CD4-positive, CD25-positive, alpha-beta regulatory T cell (primary cell): ENCODE measurements at places on chromosomes 7 and 10.

- DNase-seq: no peak
Observed at GRCh38 chr7:47721670-47722069, 139.8 kb upstream of the TNS3 start.

GRCh38 chr10:35035606-35036005 is 54.5 kb downstream of the CUL2 start:
- DNase-seq: no peak

- no peak for DNase-seq
Observed at GRCh38 chr7:19397911-19398310, 252.7 kb upstream of the FERD3L start.

- no peak for DNase-seq
Observed at GRCh38 chr10:49575489-49576072, 34.5 kb upstream of the SLC18A3 start.

GRCh38 chr7:109387530-109387929 is 817.9 kb downstream of the DNAJB9 start:
- no peak for DNase-seq

GRCh38 chr7:99827040-99827778 is 604 bp upstream of the CYP3A43 start:
- no peak for DNase-seq

GRCh38 chr7:4753598-4754432 is 21.6 kb upstream of the AP5Z1 start:
- peak; percentile 69 for DNase-seq

DNA sequence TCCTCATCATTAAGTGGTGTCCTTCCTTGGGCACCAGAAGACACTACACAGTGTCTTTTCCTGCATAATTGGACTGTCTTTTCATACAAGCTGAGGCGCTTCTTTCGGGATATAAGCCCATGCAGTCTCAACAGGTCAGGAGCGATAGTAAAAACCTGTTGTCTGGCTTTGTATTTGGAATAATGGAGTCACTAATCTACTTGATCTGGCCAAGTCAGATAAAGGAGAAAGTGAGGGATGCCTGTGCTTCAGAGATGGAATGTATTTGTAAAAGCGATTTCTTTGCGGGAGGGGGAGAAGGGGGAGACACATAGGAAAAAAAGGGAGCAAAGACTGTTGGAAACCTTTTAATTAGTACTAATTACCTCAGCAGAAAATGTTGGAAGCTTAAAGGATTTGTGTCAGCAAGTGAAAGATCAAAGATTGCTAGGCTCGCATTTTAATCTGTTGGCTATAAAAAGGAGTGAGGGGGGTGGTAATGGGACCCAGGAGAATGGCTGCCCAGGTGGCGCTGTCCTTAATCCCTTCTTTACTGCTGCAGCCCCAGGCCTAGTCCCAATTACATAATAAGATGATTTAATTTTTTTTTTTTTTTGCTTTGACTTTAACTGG is 581.4 kb downstream of the LRMDA start:
- no peak for DNase-seq

DNA sequence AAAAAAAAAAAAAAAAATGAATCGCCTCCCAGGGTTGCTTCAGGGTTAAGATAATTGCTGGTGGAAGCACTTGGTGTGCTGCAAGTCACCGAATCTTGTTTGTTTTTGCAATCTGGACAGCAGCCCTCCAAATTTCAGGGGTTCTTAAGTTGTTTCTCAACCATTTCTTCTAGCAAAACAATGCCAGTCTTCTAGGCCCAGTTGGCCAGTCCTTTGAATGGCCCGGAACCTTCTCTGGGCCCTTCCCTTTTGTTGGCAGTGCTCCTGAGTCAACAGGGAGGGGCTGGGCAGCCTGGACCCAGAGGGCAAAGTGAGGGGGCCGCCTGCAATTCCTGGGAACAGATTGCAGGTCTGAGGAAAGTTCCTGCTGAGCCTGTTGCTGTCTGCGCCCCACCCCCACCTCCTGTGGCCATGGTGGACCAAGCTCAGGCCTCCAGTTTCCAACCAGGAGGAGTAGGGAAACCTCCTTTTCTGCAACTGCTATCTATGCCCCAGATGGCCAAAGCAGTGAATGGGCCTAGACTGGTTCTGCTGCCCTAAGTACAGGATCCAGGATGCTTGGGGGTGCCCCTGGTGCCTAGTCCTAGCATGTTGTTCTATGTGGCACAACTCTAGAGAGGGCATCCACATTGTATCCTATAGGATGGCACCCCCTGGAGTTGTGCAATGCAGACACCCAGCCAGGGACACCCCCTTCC is 31.4 kb upstream of the PDCD4 start:
- DNase-seq: no peak

DNA sequence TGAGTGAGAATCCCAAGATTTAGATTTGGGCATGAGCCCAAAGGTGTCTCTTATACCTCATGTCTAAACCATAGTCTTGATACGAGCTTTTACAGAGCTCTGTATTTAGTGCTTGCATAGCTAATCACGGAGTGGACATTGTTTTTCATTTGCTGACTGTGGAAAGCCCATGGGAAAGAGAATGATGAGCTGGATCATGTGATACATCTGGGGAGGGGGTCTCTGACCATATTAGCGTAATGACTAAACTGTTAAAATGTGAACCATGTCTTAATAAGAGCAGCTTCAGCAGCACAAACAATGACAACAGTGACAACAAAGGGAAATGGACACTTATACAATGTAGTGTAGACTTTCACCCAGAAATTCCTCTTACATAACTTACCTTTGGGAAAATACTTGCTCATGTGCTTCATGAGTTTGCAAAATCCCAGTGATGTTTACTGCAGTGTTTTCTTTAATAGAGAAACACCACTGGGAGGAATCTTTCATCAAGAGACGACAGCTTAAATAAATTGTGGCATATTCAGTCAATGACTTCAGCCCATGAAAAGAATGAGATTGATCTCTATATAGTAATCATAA is 44.0 kb upstream of the ITGB1 start:
- no peak for DNase-seq

- DNase-seq: no peak
Observed at GRCh38 chr10:2619916-2620315, 447.4 kb upstream of the PFKP start.

DNA sequence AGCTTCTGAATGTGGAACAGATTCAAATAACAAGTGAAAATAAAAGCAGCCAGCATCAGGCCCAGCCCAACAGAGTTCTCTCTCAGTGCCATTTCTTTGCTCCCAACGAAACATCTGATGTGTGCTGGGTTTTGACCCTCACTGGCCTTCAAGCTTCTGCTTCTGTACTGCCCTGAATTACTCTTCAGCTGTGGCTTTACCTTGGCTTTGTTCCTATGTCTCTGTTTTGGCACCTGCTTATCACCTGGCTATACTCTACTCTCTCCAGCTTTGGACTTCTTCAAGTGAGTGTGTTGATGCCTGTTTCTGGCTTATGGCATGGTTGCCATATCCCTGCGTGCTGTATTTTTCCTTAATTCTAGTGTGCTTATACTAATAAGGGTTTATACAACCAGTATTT is 768.3 kb downstream of the SORCS1 start:
- DNase-seq: no peak

- peak; percentile 32 for DNase-seq
Observed at GRCh38 chr7:151381348-151382078, 28.3 kb downstream of the WDR86 start.

DNA sequence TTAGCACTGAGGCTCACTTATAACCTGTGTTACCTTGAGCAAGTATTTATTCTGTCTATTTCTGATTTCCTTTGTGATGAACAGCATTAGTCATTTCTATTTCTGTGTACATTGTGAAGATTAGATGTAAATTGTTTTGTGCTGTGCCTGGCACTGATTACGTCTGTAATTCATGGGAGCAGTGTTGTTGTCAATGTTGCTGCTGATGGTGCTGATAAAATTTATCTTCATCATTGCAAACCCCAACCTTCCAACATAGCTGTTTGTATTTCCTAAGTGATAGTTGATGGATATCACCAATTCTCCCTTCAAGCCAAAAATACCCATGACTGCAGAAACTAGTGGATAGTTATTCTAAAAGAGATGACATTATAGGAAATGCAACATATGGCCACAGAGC is 400.5 kb upstream of the GRM3 start:
- DNase-seq: no peak

DNA sequence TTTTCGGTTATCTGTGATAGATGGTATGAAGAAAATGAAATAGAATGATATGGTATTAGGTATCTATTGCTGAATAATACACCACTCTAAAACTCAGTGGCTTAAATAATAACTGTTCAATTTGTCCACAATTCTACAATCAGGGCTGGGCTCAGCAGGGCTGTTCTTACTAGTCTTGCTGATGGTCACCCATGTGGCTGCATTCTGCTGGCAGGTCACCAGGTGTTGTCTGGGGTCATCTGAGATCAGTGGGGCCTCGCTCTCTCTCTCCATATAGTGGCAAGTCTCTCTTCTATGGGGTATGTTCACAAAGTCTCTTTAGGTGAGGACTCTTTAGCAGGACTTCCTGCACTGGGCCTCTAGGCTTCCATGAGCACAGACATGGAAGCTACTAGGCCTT is 130.4 kb upstream of the SORCS3 start:
- DNase-seq: no peak

DNA sequence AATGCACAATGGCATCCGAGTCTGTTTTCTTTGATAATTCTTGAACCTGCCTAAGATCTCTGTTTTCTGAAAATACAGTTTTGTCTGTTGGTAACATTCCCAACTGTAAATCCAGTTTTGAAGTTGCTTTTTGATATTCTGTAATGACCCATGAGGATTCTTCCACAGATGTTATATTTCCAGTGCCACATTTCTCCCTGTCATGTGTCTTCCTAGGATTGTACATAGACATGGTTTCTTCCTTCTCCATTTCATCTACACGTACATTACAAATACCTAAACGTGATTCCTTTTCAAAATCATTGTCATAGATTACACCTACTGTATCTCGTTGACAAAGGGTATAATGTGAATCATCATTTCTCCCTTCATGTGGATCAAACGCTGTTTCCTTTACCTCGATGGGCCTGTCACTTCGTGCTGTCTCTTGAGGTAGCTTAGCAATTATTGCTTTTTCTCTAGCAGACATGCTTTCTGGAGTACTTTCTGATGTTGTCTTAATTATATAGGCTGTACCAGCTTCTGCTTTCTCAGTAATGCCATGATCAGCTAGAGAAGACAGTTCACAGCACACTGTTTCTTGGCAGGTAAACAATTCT is 40.3 kb downstream of the PPP1R3A start:
- no peak for DNase-seq

- DNase-seq: no peak
Observed at GRCh38 chr7:36469236-36469635, 79.6 kb downstream of the ANLN start.

- DNase-seq: no peak
Observed at GRCh38 chr7:137335814-137336213, 7.7 kb downstream of the PTN start.

- DNase-seq: no peak
Observed at GRCh38 chr7:39299695-39300094, 266.5 kb upstream of the YAE1 start.

- DNase-seq: no peak
Observed at GRCh38 chr7:95535662-95536061, 49.9 kb downstream of the ASB4 start.

GRCh38 chr10:127142856-127143255 is 53.5 kb downstream of the INSYN2A start:
- no peak for DNase-seq

DNA sequence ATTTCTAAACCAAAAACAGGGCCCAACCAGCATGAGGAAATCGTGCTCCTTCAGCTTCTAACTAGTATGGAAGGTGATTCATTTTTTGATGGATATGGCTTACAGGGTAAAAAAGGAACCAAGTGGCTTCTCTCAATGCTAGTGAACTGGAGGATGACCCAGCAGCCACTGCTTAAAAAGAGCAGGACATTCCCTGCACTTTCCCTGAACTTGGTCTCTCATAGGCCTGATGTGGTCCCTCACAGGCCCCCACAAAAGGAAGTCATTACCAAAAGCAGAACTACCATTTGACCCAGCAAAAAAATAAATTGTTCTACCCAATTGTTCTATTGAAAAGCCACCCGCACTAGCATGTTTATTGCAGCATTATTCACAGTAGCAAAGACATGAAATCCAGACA is 188.8 kb downstream of the CALN1 start:
- no peak for DNase-seq
